ENCODE measurements at places on chromosomes 11 and 22. TPM values are rescaled to one million over a fixed set of nuclear protein-coding genes. Genes with fewer than 3 reads are reported as not detected.

DNA sequence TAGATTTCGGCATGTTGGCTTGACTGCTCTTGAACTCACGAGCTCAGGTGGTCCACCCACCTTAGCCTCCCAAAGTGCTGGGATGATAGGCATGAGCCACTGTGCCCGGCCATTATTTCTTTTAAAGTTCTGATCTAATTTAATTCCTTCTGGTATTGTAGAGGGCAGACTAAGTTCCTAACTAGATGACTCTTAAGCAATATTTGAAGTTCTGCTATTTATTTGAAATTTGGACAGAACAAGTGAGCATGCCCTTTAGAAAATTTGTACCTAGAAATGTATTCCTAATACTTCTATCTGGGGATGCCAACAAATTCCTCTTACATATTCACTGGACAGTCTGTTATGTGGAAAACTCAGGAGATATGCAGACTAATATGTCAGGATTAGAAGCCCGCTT lies 746.4 kb downstream of the LRRC4C start:
- no peak for DNase-seq

DNA sequence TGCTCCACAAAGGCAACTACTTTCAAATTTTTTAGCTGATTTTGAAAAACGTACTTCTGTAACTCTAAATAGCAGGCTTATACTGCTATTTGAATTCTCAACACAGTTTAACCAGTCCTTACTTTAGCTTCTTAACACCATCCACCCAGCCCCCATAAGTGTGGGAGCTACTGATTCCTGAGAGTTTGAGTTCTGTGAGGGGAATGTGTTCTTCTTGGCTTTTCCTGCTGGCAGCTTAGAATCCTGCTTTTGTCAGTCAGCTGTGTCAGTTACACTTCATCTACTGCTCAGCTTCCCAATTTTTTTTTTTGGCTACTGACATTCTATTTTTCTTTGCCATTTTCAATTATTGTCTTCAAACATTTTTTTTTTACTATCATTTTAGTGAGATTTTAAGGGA lies 440.4 kb downstream of the INSC start:
- DNase-seq = no peak

- no peak for DNase-seq
Measured at GRCh38 chr11:3002871-3003270, 10.7 kb upstream of the NAP1L4 start.

Gene PUS3
- total RNA-seq = 9.5 TPM

Gene POU2F3
- 3.3 TPM for total RNA-seq

Gene DSCAML1
- total RNA-seq = 0.07 TPM

Data from Calu3 (cell line).